Common myeloid progenitor, CD34-positive (primary cell): ENCODE measurements at places on chromosomes 7 and 10.

DNA sequence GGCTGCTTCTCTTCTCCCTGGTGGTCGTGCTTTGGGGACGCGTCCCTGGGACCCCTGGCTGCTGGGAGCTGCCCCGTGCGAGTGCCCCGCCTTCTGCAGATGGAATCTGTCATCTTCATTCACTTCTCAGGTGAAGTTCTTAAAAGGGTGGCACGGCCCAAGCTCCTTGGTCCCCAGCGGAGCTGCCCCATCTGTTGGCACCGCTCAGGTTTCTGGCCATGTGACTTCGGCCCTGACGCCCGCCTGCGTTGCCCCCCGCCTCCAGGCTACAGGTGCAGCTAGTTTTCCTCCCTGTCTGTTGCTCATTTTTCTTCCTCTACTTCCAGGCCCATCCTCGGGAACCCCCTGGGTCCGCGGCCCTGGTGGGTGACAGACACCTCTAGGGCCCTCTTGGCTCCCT, 6.8 kb upstream of the NKX6-2 start:
- no peak for DNase-seq

GRCh38 chr7:102024005-102024768, 206.8 kb downstream of the CUX1 start:
- peak; percentile 44 for DNase-seq

DNA sequence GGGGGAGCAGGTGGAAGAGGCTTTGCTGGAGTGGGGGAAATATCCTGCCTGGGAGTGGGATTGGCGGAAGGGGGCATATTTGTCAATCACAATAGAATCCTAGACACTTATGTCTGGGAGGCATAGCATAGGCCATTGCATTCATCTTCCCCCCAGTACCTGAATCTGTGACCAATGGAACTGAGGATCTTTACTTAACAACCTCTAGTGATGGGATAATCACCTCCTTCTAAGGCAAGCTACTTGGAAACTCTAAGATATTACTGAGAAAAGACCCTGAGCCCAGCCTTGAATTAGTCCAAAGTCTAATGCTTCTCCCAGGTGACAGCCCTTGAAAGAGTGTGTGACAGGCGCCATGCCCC, 90.7 kb downstream of the NPSR1 start:
- DNase-seq, result no peak

- DNase-seq, result no peak
Observed at GRCh38 chr7:69577221-69577620, 21.1 kb upstream of the AUTS2 start.

DNA sequence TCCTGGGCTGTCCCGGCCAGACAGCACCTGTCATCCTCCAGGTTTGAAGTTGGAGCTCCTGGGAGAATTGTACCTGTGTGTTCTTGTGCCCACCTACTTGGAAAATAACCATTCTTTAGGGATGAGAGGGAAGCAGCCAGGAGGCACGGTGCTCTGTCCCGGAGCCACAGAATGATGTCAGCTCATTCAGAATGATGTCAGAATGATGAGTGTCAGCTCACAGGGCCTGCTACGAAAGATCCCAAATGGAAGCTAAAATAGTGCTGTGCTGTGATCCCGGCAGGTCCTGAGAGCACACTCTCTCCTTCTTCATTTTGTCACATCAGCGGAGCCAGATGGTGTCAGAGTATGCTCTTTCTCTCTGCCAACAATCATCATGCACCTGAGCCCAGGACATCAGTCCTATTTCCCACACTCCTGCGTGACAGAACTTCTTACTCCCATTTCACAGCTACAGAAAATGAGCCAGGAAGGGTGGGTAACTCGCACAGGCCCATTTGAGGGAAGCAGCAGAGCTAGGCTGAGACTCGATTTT, 8.3 kb downstream of the ABCA13 start:
- no peak for DNase-seq

DNA sequence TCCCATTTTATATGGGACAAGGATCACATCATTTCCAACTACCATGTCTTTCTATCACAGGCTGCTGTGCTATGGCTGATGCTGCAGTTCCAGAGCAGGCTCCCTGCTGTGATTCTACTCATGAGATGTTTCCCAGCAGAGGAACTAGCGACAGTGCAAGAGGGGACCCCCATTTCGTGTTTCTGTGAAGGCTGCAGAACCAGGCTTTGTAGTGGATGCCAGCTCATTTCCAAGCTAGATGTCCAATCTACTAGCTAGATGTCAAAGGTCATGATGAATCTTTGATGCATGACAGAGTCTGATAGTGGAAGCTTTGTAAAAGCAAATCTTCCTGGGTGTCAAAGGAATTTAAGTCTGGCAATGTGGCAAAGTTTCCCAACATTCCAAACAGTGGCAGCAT, 21.2 kb upstream of the MYO3A start:
- no peak for DNase-seq

- no peak for DNase-seq
Observed at GRCh38 chr7:40057292-40057691, 77.1 kb downstream of the MPLKIP start.

DNA sequence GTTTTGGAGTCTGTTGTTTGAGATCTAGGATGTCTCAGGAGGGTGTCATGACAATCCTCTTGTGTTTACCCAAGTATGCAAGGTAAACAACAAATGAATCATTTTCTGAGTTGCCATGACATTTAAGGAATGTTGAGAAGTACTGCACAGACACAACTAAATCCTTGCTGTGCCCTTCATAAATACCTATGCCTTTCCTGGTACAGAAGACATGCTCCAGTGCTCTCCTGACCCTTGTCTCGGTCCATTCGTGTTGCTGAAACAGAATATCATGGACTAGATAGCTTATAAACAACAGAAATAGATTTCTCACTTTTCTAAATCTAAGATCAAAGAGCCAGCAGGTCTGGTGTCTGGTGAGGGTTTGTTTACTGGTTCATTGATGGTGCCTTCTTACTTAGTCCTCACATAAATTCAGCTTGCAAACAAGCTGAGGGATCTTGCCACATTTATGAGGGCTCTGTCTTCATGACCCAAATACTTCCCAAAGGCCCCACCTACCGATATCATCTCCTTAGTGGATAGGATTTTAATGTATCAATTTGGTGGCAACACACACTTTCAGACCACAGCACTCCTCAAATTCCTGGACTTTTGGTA, 341.8 kb upstream of the SEMA3A start:
- no peak for DNase-seq

DNA sequence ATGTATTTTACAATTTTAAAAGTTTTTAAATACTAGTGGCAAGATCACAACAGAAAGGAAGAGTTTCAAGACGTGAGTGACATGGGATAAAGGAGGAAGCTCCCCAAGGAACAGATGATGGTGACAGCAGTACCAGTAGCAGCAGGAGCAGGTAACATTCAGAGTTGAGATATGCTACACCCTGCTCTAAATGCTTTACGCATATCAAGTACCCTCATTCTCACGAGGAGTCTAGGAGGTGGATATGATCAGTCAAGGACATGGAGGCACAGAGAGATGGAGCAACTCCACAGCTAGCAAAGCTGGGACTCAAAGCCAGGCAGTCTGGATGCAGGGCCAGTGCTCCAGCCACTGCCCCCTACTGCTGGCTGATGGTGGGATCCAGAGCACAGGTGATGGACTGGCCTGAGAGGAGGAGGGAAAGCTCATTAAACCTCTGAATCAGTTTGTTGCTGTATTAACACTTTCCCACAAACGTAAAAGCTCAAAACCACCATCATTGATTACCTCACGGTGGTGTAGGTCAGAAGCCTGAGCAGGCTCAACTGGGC, 17.5 kb downstream of the RP9 start:
- no peak for DNase-seq

DNA sequence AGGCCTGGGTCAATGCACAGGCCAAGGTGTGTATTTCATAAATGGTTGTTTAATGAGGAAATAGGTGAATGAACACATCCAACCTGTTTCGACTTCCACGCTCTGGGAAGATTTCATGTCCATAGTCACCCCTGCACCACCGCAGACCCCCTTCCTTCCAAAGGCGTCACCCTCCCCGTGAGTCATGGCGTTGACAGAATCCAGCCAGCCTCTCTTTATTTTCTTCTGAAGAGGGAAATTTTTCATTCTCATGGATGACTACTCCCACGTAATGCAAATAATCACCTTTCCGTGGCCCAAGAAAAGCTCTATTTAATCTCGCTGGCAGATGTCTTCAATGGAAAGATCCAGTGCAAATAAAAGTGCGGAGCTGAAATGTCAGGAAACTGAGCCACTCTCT, 75.3 kb upstream of the FOXK1 start:
- no peak for DNase-seq

GRCh38 chr7:140061607-140061930, 1.2 kb downstream of the PARP12 start:
- no peak for DNase-seq

GRCh38 chr7:151631953-151632749, 112.5 kb upstream of the RHEB start:
- DNase-seq, result peak; percentile 92

DNA sequence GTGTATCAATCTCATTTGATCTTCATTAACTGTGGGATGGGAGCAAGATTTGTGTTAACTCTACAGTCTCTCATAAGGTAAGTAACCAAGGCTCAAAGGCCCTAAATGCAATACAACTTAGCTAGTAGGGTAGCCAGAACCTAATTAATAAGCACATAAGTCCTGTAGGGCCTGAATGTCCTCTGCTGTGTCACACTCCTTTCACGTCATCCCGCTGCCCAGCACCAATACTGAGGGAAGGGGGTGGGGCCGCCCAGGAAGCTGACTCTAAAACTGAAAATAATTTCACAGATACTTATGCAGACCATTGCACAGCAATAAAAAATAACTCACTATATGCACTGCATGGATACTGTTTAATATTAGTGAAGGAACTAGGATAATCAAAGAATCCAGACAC, 13.7 kb downstream of the CCDC6 start:
- DNase-seq, result no peak

- no peak for DNase-seq
Observed at GRCh38 chr10:101485681-101486554, 102.1 kb downstream of the POLL start.

DNA sequence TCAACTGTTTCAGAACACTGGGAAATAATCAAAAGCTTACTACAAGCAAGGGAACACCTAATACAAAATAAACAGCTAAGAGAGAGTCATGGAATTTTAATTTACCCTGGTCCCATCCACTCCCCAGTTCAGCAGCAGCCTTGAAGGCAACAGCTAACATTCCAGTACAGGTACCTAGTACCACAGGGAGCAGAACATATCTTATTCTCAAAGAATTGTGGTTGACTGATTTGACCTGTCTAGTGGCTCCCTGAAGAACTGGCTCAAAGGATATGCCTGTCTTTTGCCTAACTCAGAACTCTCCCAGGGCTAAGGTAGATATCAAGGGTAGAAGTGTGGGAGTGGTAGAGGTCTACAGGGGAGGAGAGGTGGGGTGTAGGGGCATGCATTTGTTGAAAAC, 32.3 kb downstream of the SMURF1 start:
- DNase-seq, result no peak

- peak; percentile 41 for DNase-seq
Observed at GRCh38 chr10:117830787-117831212, 215.9 kb downstream of the RAB11FIP2 start.

- DNase-seq, result no peak
Observed at GRCh38 chr7:26428571-26428970, 136.9 kb downstream of the SNX10 start.

DNA sequence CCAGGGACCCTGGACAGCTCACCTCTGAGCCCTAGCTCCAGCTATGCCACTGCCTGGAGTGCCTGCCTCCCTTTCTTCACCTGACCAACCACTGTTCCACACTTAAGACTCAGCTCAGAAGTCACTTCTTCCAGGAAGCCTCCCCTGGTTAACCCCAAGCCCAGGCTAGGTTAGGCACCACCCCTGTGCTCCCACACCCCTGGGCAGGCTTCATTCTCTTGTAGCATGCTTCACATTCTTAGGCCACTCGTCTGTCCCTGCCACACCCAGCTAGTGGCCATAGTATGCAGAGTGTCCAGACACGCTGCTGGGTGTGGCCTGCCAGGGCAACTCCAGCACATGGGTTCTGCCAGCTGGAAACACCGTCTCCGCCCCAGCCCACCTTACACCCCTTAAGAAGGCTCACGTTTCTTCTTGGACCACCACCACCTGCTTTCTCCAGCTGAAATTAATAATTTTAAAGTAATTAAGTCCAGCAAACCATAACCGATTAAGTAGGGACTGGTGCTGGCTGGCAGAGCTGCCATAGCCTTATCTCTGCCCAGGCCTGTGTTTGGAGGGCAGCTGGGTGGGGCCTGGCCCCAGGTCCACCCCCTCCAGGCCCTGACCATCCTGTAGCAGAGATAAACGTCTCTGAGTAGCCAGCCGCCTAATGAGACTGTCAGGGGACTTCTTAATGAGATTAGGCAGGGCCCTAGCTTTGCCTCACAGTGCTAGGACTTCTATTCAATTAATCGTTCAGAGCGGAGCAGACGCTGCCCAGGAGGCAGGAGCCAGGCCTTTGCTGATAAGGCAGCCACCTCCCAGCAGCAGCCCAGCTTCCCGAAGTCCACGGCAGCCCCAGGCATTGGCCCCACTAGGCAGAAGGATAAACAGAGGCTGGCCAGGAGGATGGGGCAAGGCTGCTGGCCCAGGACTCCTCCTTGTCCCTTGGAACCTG, 20.5 kb downstream of the GRID1 start:
- DNase-seq, result no peak

DNA sequence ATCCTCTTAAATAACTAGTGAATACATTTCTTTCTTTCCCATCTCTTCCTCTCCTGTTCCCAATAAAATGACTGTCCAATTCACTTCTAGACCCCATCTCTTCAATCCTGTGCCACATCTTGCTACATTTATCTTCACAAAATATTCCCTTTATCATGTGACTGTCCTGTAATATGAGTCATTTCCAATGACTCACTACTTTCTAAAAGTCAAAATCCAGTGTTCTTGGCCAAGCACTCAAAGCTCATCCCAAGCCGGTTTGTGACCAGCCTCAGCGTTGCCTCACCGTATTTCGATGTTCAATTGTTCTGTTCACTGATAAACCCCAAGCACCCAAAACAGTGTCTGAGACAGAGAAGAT, 104.7 kb downstream of the PARD3 start:
- no peak for DNase-seq

- DNase-seq, result peak; percentile 13
Observed at GRCh38 chr10:19532411-19532810, 283.8 kb upstream of the PLXDC2 start.

DNA sequence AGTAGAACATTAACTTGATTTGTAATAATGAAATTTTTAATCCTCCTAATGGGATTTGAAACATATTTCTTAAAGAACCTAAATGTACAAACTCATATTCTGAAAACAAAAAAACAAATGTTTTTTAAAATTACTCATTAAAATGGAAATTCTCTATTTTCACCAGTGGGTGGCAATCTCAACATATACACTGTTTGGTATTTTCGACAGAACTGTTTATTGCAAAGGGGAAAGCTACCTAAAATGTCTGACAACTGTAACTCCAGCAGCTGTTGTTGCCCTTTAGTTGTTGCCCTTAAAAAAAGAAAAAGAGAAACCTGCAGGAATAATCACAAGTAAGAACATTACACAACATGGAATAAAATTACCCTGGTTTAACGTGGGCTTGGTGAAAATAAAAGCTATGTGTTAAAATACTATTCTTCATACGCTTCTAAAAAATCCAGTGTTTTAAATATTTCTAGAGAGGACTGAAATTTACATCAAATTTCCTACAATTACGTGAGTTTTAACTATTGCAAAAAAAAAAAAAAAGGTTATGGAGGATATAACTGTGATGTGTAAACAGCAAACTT, 54.5 kb downstream of the COL1A2 start:
- DNase-seq, result peak; percentile 72

GRCh38 chr10:78405231-78405630, 371.6 kb downstream of the RPS24 start:
- no peak for DNase-seq
